ENCODE measurements at places on chromosomes 2 and 18.
A peak's percentile ranks its signal among the peaks of the same experiment; 100 is the strongest.

DNA sequence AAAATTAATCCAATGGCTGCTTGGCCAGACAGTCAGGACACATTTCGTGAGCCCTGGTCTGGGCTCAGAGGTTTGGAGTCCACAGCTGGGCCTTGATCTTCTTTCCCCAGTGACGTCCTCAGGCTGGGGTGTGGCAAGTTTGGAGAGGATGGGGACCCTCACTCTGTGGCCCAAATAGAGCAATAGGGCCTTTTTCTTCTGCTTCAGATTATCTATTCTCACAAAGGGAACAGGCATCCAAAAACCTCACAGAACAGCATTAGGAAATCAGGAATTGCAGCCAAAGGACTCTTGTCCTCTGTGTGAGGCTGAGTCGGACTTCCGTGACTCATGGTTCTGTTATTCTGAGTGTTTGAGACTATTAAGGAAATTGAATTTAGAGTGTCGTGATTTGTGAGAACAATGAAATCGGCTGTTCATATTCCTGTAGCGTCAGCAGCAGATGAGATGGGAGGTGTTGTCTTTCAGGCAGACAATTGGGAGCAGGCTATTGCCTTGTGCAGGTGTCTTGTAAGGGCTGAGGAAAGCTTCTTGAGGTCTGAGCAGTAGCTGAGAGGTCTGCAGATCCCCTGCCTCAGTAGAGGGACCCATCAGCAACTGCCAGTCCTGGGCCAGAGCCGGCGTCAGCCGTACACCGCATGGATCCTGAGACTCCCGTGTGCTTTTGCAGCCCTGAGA, 113.8 kb downstream of the SH3RF3 start:
- DNase-seq, result no peak

GRCh38 chr2:28958689-28959088, 22.4 kb upstream of the TOGARAM2 start:
- peak; percentile 73 for DNase-seq

GRCh38 chr2:11764359-11764758, 17.9 kb downstream of the LPIN1 start:
- no peak for DNase-seq

GRCh38 chr2:137165968-137166367, 400.6 kb downstream of the THSD7B start:
- DNase-seq, result no peak

DNA sequence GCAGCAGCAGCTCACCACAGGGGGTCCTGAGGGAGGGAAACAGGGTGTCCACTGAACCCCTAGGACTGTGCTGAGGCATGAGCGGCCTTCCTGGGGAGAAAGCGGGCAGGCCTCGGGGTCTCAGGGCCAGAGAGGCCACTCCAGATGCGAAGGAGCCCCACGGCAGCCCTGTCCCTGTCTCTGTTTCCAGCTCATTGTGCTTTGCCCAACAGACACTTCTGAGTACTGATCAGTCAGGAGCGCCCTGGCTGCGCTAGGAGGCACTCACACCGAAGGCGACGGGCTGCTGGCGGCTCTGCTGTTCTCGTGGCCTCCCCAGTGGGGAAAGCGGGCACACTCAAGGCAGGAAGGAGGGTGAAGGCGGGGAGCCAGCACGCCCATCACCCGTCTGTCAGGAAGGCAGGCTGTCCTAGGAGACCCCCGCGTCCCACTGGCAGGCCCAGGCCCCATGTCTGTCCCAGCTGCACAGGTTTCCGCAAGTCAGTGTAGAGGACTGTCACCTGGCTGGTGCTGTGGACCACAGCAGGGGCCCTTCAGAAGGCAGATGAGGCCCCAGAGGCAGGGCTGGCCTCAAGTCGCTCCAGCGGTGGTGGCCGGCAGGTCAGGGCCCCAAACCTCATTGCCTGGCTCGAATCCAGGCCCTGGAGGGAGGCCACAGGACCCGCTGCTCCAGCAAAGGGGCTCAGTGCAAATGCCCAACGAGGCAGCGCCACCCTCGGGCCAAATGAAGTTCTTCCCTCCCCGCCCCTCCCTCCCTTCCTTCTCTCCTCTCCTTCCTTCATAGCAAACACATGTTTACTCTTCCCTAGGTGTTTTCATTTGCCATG, 6.8 kb downstream of the ESPNL start:
- peak; percentile 48 for DNase-seq

DNA sequence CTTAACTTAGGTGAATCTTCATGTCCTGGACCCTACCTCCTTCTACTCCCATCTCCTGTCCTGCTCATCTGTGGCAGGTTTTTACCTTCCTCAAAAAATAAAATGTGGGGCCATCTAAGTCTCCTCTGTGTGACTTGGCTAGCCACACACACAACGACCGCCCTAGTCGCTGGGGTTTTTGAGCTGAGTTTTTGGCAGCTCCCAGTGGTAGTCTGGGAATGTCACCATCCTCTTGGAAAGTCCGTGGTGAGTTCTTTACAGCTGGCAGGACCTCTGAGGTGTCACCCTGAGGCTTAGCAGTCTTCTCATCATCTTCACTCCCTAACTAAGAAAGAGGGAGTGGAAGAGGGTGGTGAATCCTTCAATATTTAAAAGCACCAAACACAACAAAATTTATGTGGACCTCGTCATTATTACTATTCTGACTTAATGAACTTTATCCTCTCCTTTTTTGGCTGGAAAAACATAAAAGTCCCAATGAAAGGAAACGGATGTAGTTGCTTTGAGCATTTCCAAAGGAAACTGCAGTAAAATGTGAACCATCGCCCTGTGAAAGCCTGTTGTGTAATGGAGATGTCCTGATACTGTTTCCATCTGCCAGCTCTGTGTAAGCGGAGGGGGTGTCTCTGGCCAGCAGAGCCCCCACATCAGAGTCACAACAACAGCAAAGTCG, 78.6 kb downstream of the VAPA start:
- DNase-seq, result no peak

DNA sequence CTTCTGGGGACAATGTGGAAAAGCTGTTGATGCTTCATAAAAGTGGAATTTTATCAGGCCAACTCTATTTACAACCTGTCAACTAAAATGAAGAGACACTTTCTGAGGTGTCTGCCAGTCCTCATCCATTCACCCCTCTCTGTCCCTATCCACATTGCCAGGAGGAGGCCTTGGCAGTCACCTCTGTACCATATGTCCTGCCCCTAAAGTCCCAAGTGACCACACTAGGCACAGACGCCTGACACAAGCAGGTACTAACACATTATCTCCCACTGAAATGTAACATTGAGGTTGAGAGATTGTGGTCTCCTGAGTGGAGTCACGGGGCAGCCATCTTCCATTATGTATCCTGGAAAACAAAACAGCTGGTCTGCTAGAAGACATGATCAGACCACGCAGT, 71.4 kb downstream of the OSBPL1A start:
- DNase-seq, result no peak

DNA sequence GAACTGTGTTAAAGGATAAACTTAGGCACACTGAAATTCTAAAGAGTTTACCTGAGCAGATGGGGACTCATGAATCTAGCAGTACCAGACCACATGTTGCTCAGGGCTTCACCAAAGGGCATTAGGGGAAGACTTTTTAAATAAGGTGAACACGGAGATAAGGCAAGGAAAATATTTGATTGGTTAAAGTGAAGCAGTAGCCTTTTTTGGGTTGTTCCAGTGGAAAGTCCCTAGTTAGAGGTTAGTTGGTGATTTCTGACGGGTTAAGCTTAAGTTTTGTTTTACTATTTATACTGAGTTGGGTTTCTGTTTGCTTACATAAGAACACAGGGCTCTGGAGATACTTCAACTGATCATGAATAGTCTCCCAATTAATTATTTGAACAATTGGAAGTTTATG, 722.5 kb downstream of the SOCS6 start:
- no peak for DNase-seq

GRCh38 chr2:81283081-81283480, 978.5 kb upstream of the LRRTM1 start:
- no peak for DNase-seq

GRCh38 chr18:56803051-56803450, 151.9 kb downstream of the WDR7 start:
- no peak for DNase-seq

DNA sequence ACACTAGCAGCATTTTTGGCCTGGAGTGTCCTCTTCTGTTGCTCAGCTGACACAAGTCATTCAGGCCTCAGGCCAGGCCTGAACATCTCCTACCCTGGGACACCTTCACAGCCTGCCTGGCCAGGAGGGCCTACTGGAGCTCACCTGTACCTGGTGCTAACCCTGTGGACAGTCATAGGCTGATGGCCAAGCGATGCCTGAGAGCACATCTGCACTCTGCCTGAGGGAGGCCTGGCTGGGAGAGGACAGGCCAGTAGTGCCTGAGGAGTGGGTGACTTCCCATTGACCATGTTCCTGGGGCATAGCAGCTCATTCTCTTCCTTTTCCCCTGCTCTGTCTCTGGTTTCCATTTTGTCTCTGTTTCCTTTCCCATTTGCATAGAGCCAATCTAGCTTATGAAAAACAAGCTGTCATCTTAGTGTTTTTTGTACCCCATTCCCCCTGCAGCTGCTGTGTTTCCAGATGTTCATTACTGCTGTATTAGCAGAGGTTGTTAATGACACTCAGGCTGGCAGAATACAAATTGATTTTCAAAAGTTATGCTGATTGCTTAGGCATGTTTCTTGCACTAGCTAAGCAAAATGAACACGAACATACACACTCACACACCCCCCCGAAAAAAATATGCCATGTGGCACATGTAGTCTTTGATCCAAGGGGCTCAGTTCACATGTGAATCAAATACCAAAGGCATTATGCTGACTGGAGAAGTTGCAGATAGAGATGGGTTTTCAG, 149.7 kb upstream of the HS6ST1 start:
- DNase-seq, result no peak

DNA sequence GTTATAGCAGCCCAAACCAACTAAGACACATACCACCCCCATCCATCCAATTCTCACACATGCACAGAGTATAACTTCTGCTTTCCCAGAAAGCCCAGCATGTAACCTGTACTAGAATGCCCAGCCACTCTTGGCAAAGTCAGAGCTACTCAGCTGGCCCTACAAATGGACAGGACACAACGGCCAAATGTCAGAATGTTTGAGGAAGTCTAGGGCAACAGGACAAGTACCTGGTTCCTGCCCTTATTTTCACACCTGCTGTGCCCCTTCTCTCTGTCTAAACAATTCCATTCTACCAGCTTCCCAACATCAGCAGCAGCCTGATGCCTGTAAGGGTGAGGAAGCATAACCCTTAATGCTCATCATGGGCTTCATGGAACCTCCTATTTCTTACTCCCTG, 15.1 kb upstream of the BZW1 start:
- no peak for DNase-seq

DNA sequence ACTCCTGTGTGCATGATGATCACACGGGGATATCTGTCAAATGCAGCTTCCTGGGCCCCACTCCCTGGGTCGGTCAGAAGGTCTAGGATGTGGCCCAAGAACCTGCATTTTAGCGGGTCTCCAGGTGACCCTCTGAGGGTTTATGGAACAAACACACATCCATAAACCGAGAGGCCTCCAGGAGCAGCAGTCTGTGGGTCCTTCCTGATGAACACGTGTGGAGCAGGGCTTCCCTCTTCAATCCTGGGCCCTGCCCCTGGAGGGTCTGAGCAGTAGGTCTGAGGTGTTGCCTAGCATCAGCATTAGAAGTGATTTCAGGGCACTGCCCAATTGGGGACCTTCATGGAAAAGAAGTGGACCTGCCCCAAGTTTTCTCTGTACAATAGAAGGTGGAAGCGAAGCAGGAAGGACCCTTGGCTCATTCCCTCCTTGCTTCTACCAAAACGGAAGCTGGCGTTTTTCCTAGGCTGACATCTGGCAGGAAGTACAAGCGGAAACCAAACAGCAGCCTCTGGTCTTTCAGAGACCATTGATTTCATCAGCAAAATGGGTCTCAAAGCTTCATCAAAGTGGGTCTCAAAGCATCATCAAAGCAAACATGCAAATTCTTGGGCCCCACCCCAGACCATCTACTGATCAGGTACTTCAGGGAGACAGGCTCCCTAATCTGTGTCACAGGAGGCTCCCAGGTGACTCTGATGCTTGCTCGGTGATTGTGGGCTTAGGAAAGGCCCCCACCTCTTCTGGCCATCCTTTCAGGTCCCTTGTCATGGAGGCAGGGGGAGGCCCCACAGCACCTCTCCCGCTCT, 30.7 kb downstream of the INO80C start:
- DNase-seq, result no peak

- no peak for DNase-seq
Measured at GRCh38 chr18:25033747-25034471, 318.1 kb downstream of the ZNF521 start.

- DNase-seq, result no peak
Measured at GRCh38 chr2:117997872-117998454, 15.9 kb downstream of the CCDC93 start.

DNA sequence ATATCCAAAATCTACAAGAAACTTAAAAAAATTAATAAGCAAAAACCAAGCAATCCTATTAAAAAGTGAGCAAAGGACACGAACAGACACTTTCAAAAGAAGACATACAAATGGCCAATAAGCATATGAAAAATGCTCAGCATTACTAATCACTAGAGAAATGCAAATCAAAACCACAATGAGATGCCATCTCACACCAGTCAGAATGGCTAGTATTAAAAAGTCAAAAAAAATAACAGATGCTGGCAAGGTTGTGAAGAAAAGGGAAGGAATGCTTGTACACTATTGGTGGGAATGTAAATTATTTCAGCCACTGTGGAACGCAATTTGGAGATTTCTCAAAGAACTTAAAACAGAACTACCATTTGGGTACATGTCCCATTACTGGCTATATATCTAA, 128.8 kb upstream of the SESTD1 start:
- no peak for DNase-seq

GRCh38 chr2:100818606-100819369, 1.2 kb upstream of the NPAS2 start:
- peak; percentile 60 for DNase-seq

GRCh38 chr2:133789743-133790142, 221.5 kb upstream of the NCKAP5 start:
- no peak for DNase-seq

GRCh38 chr2:18336975-18337374, 223.5 kb downstream of the RDH14 start:
- no peak for DNase-seq

DNA sequence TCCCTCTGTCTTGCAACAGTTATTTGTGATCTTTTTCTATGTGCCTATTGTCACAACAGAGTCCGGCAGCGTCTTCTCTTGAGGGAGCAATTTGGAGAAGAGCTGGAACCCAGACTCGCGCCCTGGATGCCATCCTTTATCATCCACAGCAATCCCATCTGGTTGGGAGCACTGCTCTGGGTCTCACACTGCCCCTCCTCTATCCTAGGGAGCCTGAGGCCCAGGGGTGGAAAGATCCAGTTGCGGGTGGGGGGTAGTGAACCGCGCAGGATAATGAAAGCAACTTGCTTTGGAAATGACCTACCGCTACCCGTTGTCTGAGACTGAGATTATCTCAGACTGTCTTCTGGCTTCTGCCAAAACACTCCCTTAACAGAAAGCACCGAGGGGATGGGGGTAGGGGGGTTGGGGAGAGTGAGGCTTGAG, 713 bp downstream of the WBP1 start:
- no peak for DNase-seq

Data from HEK293T (cell line).